ENCODE measurements at places on chromosomes 7 and 10. TPM values are rescaled to one million over a fixed set of nuclear protein-coding genes. Genes with fewer than 3 reads are reported as not detected.

Gene OPN1SW
- not detected for total RNA-seq

Gene ACTR3C
- 6.4 TPM for total RNA-seq

DNA sequence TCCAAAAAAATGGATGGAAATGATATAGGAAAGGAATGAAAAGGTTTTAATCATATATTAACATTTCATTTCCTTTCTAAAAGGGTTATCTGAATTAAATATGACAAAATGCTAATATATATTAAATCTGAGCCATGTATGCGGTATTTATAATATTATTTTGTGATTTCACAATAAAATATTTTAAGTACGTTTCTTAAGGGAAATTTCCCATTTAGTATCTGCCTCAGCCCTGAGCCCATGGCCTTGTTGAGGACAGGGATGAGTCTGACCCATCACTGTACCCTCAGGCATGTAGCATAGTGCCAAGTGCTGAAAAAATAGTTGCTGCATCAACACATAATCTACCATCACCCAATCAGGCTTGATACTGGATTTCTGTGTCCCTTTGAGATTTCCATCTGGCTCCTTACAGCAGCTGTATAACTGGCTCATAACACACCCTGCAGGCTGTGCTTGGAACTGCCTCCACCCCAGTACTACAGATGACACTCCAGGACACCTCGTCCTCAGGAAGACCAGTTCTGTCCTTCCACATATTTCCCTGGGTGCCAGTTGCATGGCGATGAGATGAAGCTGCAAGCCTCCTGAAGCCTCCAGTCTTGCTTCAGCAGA, 59.4 kb upstream of the ASAH2 start:
- peaks cover 5% of the 10 kb centered on the region for H3K4me1 ChIP-seq
- H3K27me3 ChIP-seq = no peaks in the 10 kb centered on the region
- no peak overlapping the region for H3K4me3 ChIP-seq
- no peak for DNase-seq
- no peak overlapping the region for H3K27ac ChIP-seq

- no peak overlapping the region for H3K4me3 ChIP-seq
- no peak for DNase-seq
- no peaks in the 10 kb centered on the region for H3K4me1 ChIP-seq
- H3K27ac ChIP-seq = no peak overlapping the region
- no peaks in the 10 kb centered on the region for H3K27me3 ChIP-seq
- H3K36me3 ChIP-seq = no peaks in the 10 kb centered on the region
These were observed 902.8 kb upstream of the PHF14 start for GRCh38 chr7:10070899-10071298.

GRCh38 chr10:73909540-73910115, 1.3 kb upstream of the PLAU start:
- H3K27ac ChIP-seq = no peak overlapping the region
- no peak for DNase-seq
- peaks cover 64% of the 10 kb centered on the region for H3K4me1 ChIP-seq

GRCh38 chr7:50221028-50221427, 83.5 kb upstream of the IKZF1 start:
- H3K27ac ChIP-seq = no peak overlapping the region
- H3K27me3 ChIP-seq = no peaks in the 10 kb centered on the region
- no peak for DNase-seq
- H3K4me1 ChIP-seq = no peaks in the 10 kb centered on the region
